CD8-positive, alpha-beta memory T cell (primary cell): ENCODE measurements at places on chromosomes 13 and 19.

DNA sequence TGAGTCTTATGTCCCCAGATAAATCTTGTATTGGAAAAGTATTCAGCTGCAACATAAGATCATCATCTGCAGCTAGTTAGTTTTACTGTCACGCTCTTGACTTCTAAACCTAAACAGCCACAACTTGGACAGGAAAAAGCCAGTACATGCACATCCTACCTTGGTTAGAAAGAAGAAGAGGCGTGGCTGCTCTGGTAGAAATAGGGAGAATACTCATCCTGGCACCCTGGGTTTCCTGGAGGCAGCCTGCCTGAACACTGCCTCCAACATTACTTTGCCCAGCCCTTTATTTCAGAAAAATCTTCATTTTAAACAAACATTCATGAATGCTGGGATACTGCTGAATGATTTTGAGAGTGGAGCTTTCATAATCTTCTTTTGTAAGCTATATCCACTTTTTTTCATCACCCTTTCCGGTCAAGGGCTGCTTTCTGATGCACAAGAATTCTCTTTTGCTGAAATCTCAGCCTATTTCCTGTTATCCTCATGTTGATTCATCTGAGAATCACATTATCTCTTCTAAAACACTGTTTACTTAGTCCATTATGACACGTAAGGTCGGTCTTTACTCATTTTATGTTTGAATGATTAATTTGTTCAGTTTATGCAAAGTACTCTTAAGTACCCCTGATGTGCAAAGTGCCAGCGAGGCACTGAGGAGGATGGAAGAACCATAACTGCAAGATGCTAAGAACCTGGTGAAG, 55.2 kb downstream of the STARD13 start:
- DNase-seq = no peak

DNA sequence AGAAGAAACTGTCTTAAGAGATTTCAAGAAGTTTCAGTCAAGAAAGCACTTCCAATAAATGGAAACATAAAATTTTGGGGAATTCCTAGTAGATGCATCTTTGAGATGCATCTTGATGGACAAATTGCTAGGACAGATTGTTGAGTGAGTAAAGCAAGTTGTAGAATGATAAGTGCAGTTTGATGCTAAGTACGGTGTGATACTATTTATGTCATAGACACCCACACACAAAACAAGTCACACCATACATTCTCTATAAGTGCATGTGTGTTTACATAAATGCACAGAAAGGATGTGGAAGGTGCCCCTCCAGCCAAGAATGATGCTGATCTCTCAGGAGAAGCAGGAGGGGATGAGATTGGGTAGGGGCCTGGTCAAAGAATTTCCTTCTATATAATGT, 375.7 kb downstream of the FOXO1 start:
- no peak for DNase-seq

GRCh38 chr13:26485288-26485687, 72.2 kb upstream of the WASF3 start:
- DNase-seq = no peak

DNA sequence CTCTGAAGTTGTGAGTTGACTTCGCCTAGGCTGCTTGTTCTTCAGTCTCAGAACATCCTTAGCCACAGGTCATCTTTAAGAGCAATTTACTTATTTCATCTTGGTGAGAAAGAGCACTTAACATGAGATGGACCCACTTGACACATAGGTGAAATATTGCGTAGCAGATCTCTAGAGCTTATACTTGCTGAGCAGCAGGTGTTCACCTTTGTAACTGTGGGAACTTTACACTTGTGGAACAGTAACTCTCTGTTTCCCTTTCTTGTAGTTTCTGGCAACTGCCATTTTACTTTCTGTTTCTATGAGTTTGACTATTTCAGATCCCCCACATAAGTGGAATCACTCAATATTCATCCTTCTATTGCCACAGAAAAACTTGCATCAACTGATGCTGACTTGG, 95.7 kb downstream of the SLC10A2 start:
- no peak for DNase-seq

- no peak for DNase-seq
These were observed 24.7 kb upstream of the CD33 start for GRCh38 chr19:51200071-51200666.
